Epithelial cell of esophagus (primary cell): ENCODE measurements at places on chromosomes 6 and 20.
A peak's percentile ranks its signal among the peaks of the same experiment; 100 is the strongest.

GRCh38 chr20:16284385-16285100 is 288.7 kb downstream of the KIF16B start:
- no peak for DNase-seq

- DNase-seq = no peak
These were observed 13.3 kb downstream of the SLC2A12 start for GRCh38 chr6:134039116-134039515.

GRCh38 chr6:158752613-158753012 is 66.6 kb downstream of the EZR start:
- no peak for DNase-seq

- no peak for DNase-seq
These were observed 646.6 kb upstream of the HS3ST5 start for GRCh38 chr6:114989279-114989964.

DNA sequence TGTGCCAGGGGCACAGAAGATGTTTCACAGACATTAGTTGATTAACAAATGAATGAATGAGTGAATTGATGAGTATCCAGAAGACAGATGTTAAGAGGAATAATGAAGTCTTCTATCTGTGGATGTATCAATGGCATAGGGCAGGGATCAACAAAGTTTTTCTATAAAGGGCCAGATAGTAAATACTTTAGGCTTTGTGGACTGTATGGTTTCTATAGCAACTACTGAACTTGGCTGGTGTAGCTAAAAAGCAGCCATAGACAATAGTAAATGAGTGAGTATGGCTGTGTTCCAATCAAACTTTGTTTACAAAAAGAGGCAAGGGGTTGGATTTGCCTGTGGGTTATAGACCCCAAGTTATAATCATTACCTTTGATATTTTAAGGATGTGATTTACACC is 144.0 kb downstream of the PRL start:
- no peak for DNase-seq

DNA sequence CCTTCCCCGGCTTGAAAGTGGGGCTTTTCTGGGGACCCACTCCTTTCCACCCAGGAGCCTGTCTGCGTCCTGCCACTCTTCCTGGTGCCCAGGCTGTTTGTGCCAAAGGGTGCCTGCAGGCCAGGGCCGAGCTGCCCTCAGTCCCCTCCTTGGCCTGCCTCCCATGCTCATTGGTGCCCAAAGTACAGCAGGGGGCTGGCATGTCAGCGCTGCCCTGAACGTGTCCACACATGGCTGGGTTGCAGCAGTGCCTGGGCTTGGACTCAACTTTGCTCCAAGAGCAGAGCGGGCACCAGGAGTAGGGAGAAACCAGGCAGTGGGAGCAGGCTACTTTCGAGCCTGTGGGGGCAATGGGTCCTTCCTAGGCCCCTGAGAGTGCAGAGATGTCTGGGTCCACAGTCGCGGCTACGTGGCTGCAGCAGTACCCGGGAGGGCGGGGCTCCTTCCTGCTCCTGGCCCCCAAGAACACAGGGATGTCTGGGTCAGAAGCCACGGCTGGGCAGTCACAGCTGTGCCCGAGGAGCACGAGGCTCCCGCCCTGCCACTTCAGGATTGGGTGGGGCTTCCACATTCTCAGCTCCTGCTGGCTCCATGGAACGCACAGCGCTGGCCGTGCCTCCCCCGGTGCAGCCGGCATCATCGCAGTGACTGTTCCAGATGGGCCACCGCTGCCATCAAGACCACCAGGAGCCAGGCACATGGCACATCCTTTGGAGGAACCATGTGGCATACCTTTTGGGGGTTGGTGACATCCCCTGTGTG is 50.0 kb upstream of the CLDN20 start:
- DNase-seq = no peak

DNA sequence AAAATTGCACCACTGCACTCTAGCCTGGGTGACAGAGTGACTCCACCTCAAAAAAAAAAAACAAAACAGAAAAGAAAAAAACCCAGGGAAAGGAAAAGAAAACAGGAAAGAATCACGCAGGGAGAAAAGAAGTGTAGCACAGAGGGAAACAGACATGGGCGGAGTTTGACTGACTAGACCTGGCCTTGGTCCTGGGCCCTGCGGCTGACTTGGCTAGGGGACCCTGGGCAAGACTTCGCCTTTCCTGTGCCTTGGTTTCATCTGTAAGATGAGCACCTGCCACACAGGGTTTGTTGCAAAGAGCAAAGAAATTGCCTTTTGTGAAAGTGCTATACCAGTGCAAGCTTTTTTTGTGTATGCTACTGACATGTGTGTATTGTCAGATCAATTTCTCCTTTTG is 71.3 kb upstream of the KCNG1 start:
- no peak for DNase-seq

DNA sequence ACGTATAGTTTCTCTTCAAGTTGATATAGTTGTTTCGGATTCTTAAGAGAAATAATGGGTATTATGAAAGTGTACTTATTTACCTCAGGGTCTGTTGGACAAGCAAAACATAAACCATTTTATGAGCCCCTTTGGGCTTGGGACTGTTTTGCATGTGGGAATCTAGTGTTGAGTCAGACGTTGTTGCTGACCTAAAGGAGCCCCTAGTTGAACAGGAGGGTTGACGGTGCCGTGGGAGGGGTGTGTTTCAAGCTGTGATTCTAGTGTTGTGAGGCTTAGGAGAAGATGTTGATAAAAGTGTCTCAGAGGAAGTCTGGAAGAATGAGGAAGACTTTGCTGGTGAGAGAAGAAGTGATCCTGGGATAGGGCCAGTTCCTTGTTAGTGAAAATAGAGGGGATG is 140.0 kb downstream of the ARID1B start:
- DNase-seq = no peak

GRCh38 chr20:50663095-50663821 is 28.1 kb downstream of the RIPOR3 start:
- peak; percentile 84 for DNase-seq

- no peak for DNase-seq
These were observed 3.4 kb upstream of the SLC17A5 start for GRCh38 chr6:73657201-73657600.

GRCh38 chr6:14799928-14800327 is 445.9 kb upstream of the JARID2 start:
- peak; percentile 76 for DNase-seq

- no peak for DNase-seq
These were observed 783 bp downstream of the LRRC73 start for GRCh38 chr6:43509142-43509983.

- DNase-seq = no peak
These were observed at the start of gene AVP for GRCh38 chr20:3084283-3084985. Gene AVP, minus strand, starts transcription at chr20:3084724. Its CDS starts 50 bp downstream, at chr20:3084674.

DNA sequence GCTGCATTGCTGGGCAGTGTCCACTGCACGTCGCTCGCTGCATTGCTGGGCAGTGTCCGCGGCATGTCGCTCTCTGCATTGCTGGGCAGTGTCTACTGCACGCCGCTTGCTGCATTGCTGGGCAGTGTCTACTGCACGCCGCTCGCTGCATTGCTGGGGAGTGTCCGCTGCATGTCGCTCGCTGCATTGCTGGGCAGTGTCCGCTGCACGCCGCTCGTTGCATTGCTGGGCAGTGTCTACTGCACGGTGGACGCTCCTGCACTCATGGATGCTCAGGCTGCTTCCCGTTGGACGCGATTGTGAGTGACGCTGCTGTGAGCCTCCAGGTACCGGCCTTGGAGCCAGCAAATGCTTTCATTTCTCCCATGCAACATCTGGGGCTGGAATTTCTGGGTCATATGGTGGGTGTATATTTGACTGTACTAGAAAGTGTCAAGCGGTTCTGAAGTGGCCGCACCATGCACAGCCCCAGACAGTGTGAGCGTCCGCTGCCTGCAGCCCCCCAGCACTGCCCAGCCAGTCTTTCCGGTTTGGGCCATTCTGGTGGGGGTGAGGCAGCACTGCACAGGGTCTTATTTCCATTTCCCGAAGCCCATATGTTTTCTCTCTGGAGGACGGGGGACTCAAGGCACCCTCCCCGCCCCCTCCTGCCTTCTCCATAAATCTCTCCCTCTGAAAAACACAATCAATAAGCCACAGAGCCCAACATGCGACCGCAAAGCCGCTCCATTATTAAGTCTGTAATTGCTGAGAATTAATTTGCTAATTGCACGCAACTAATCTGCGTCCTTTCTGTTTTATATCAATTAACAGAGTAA is 97.4 kb downstream of the YTHDF1 start:
- DNase-seq = no peak

DNA sequence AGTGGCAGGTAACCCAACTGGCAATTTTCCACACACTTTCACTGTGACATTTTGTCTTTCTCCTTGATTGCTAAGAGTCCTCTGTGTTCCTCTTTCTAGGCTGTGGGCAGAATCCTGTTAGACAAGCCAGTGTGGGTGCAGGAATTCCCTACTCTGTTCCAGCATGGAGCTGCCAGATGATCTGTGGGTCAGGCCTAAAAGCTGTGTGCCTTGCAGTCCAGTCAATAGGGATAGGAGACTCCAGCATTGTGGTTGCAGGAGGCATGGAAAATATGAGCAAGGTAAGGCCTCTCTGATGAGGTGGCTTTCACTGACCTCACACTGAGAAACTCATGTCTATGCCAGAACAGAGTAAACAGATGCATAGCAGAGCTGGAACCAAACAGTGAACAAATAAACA is 5.1 kb downstream of the ACAT2 start:
- DNase-seq = no peak

GRCh38 chr20:36887752-36888090 is 11.8 kb downstream of the TLDC2 start:
- DNase-seq = no peak

GRCh38 chr6:50549026-50549425 is 164.3 kb upstream of the TFAP2D start:
- DNase-seq = no peak

- peak; percentile 42 for DNase-seq
These were observed 412.7 kb downstream of the GRIK2 start for GRCh38 chr6:101806241-101806640.

- DNase-seq = no peak
These were observed at the start of gene PCK1 for GRCh38 chr20:57560554-57561355. Gene PCK1, plus strand, starts transcription at chr20:57561110. Its CDS starts 302 bp downstream, at chr20:57561412.

DNA sequence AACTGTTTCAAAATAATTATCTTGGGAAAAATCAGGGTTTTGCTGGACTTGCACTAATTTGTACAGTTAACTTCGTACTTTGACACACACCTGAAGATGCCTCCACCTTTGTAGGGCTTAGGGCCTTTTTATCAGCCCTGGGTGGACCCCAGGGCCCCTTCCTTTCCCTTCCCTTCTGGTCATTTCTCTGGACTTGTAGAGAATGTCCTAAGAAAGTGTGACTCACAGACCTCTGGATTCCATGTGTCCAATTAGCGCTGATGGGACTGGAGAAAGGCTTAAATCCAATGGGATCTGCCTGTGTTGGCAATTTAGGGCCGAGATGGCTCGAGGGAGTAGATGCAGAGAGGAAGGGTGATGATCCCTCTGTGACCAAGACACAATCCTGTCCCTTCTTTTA is 9.3 kb downstream of the TRIM15 start:
- DNase-seq = no peak

- no peak for DNase-seq
These were observed 102.9 kb downstream of the CEBPB start for GRCh38 chr20:50293284-50294139.

DNA sequence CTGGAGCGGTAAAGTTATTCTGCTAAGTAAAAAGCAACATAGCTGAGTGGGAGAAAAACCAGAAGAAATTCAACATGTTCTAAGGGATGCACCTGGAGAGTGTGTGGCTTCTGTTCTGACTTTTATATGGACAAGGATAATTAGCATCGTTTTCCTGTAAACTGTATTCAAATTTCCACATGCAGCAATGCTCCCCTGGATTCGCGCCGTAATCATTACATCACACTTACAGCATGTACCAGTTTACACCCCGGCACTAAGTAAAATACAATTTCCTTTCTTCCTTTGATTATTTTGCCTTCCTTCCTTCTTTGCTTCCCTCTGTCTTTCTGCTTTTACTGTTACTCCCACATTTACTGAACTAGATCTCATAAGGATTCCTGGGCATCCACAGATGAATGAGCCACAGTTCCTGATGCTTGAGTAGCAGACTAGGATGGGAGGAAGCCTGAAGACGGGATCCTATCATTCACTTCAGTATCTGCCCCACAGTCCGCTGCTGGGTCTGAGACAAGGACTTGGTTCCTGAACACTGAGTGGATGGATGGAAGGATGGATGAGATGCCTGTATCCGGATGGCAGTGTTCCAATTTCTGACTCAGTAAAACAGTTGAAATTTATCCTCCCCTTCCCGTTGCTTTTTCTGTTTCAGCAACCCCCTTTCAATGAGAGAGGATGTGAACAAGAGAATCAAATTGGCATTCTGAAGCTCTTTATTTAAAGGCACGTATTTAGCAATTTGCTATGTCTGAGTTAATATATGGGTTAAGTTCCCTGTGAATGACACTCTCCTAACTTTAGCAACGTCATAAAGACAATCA is 174.6 kb downstream of the GJA10 start:
- DNase-seq = no peak

DNA sequence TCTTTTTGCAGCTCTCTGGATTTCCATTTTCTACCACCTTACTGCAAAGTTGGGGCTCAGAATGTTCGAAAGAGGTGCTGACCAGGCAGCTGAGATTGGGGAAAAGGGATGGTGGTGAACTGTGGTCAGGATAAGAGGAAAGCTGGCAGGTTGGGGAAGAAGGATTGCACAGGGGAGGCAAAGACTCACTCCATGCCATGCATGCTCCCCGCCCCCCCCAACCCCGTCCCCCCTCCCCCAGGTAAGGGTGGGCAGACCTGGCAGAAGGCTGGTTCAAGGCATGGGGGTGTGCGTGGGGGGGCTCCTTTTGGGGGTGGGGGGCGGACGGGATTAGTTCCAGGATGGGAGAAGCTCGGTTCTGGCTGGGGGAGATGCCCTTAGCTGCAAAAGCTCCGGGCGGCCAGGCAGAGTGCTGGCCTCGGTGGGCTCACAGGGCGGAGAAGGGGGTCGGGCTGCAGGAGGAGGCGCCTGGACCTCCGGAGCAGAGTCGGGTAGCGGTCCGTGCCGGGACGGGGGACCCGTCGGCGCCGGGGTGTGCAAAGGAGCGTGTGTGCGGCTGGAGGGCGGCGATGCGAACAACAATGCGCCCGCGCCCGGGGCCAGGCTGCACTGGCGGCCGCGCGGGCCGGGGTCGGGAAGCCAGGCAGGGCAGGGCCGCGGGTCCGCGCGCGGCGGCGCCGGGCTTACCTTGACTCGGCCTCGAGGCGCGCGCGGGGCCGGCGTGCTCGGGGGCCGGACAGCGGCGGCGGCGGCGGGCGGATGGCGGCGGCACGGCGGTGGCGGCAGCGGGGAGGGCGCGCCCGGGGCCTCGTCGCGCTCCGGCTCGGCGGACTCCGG is 880 bp downstream of the ADNP start:
- DNase-seq = peak; percentile 24

DNA sequence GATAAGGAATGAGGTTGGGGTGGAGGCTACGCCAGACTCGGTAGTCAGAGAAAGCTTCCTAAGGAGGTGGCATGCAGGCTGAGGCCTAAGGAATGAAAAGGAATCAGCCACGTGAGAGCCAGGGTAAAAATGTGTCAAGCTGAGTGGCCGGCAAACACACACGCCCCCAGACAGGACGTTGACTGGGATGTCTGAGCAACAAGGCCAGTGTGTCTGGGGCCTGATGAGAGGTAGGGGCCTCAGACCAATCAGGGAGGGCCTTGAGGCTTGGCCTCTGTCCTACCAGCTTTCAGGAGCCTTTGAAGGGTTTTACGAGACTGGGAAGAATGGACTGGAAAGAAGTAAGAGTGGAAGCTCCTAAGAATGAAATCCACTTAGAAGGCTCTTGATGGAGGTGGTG is 61.0 kb upstream of the PHACTR2 start:
- no peak for DNase-seq

GRCh38 chr6:16706029-16706428 is 55.2 kb downstream of the ATXN1 start:
- peak; percentile 94 for DNase-seq
